ENCODE measurements at places on chromosomes 6 and 20. TPM values are rescaled to one million over a fixed set of nuclear protein-coding genes. Genes with fewer than 3 reads are reported as not detected.

CGA gene
- 4.3 TPM for total RNA-seq

TREM1 gene
- total RNA-seq, result 0.35 TPM

CLVS2 gene
- total RNA-seq, result 0.53 TPM

GJA1 gene
- total RNA-seq, result 55.9 TPM

PDE10A gene
- total RNA-seq, result 9.0 TPM

PRSS35 gene
- 102 TPM for total RNA-seq

ATF6B gene
- total RNA-seq, result 11.7 TPM

MATN4 gene
- 0.58 TPM for total RNA-seq

SMLR1 gene
- total RNA-seq, result not detected

DNA sequence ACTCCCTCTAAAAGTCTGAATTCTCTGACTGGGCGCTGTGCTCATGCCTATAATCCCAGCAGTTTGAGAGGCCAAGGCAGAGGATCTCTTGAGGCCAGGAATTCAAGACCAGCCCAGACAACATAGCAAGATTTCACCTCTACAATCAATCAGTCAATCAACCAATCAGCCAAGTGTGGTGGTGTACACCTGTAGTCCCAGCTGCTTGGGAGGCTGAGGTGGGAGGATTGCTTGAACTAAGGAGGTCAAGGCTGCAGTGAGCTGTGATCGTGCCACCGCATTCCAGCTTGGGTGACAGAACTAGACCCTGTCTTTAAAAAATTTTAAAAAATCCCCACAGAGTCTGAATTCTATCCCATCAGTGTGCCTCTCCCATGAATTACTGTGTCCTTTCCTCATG lies 37.9 kb downstream of the KIF3B start:
- H3K4me1 ChIP-seq, result peaks cover 3% of the 10 kb centered on the region
- no peaks in the 10 kb centered on the region for H3K27me3 ChIP-seq
- H3K4me3 ChIP-seq, result no peak overlapping the region
- DNase-seq, result no peak
- peaks cover 29% of the 10 kb centered on the region for H3K36me3 ChIP-seq

- no peaks in the 10 kb centered on the region for H3K36me3 ChIP-seq
- DNase-seq, result peak; percentile 99
- H3K27ac ChIP-seq, result peak overlapping the region; percentile 97
- peaks cover 14% of the 10 kb centered on the region for H3K4me1 ChIP-seq
- H3K27me3 ChIP-seq, result no peaks in the 10 kb centered on the region
- peak overlapping the region; percentile 67 for H3K4me3 ChIP-seq
Observed at GRCh38 chr6:27809939-27810767, 102.0 kb downstream of the OR2B2 start.

DNA sequence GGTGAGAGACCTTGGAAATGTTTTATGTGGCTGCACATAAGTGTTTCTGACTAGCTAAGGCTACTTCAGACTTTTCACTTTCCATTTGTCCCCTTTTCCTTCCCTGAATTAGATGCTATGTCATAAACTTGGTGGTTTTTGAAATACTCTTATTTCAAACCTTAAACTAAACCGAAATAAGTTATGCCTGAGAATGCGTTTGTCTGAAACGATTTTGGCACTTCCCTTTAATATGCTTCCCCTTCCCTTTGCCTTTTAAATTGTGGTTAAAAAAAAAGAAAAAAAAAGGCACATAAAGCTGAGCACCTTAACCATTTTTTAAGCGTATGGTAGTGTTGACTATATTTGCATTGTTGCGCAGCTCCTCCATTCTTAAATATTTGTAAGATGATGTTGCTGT lies 14.3 kb downstream of the ZNF451 start:
- no peaks in the 10 kb centered on the region for H3K4me1 ChIP-seq
- H3K27me3 ChIP-seq, result no peaks in the 10 kb centered on the region
- H3K36me3 ChIP-seq, result peaks cover 35% of the 10 kb centered on the region
- no peak overlapping the region for H3K27ac ChIP-seq

DNA sequence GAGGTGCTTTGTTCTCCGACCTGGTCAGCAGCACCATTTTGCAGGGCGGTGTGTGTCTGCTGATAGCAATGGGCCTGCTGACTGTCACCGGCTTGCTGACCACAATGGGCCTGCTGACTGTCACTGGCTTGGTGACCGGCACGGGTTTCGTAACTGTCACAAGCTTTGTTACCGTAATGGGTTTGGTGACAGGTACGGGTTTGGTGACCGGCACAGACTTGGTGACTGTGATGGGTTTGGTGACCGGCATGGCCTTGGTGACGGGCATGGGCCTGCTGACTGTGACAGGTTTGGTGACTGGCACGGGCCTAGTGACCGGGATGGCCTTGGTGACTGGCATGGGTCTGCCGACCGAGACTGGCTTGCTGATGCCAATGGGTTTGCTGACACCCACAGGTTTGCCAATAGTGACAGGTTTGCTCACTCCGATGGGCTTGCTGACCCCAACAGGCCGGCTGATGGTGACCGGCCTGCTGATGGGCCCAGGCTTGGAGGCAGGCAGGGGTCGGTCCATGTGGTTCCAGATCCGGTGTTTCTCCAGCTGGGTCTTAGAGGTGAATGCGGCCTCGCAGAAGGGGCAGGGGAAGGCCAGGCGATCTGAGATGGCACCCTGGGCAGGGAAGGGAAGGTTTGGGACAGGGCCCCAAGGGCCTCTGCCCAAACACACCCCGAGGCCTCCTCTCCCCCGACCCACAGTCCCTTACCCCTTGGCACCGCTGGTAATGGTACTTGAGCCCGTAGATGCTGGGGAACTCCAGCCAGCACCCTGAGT lies 3.4 kb downstream of the ZNF512B start:
- peaks cover 2% of the 10 kb centered on the region for H3K27me3 ChIP-seq
- no peak for DNase-seq
- H3K4me1 ChIP-seq, result peaks cover 20% of the 10 kb centered on the region

GRCh38 chr6:17457405-17457804 lies 64.0 kb downstream of the CAP2 start:
- no peak for DNase-seq
- H3K27ac ChIP-seq, result no peak overlapping the region
- no peaks in the 10 kb centered on the region for H3K36me3 ChIP-seq
- H3K27me3 ChIP-seq, result no peaks in the 10 kb centered on the region

DNA sequence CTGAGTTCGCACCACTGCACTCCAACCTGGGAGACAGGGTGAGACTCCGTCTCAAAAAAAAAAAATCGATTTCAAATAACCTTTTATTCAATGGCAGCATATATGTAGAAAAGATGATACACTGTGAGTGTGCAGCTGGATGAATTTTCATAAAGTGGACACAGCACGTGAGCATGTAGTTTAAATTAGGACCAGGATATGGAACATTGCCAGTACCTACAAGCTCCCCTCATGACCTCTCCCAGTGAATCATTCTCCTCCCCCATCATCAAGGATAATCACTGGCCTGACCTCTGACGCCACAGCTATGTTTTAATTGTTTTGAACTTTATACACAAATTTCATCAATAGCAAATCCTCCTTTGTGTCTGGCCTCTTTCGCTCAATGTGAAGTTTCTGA lies 53.8 kb upstream of the HDAC2 start:
- H3K4me1 ChIP-seq, result no peaks in the 10 kb centered on the region
- no peaks in the 10 kb centered on the region for H3K27me3 ChIP-seq
- no peaks in the 10 kb centered on the region for H3K36me3 ChIP-seq
- no peak overlapping the region for H3K27ac ChIP-seq

GRCh38 chr6:134240665-134241431 lies 77.1 kb downstream of the SGK1 start:
- DNase-seq, result peak; percentile 63
- peaks cover 10% of the 10 kb centered on the region for H3K4me1 ChIP-seq
- no peaks in the 10 kb centered on the region for H3K36me3 ChIP-seq
- no peaks in the 10 kb centered on the region for H3K27me3 ChIP-seq
- no peak overlapping the region for H3K4me3 ChIP-seq

DNA sequence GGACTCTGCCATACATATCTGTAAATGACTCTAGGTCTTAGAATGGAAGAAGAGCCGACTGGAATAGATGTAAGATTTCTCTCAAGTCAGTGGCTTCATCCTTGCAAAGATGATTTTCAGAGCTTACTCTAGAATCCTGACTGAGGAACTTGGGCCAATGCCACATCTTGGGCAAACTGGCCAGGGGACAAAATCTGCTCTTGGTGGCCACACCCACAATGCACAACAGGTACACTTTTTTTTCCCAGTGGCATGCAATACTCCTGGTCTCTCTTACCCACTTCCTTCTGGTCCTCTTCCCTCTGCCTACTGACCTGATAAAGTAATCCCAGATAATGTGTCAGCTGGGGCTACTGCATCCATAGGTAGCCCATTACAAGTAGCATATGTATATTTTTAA lies 13.4 kb downstream of the CLIC5 start:
- H3K27me3 ChIP-seq, result no peaks in the 10 kb centered on the region
- H3K36me3 ChIP-seq, result no peaks in the 10 kb centered on the region
- no peak for DNase-seq
- no peak overlapping the region for H3K27ac ChIP-seq
- peaks cover 9% of the 10 kb centered on the region for H3K4me1 ChIP-seq

DNA sequence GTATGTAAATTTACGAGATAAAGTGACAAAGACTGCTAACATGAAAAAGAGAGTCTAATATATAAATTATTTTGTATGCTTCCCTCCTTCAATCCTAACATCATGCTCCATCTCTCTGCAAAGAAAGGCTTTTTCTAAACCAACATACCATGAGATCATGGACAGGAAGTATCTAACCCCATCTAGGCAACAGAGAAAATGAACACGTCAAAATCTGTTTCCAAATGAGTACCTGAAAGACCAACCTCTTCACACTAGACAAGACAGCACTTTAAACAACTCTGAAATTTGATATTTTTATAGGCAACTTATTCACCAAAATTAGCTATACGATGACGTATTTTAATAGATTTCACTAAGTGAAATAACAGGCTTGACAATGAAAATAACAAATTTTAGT lies 54.6 kb downstream of the MAN1A1 start:
- H3K27ac ChIP-seq, result no peak overlapping the region
- no peak overlapping the region for H3K4me3 ChIP-seq
- no peak for DNase-seq
- H3K4me1 ChIP-seq, result no peaks in the 10 kb centered on the region
- no peaks in the 10 kb centered on the region for H3K27me3 ChIP-seq

GRCh38 chr6:118280210-118280609 lies 267.9 kb upstream of the PLN start:
- no peak for DNase-seq
- H3K4me3 ChIP-seq, result no peak overlapping the region
- H3K27me3 ChIP-seq, result no peaks in the 10 kb centered on the region
- H3K36me3 ChIP-seq, result no peaks in the 10 kb centered on the region
- H3K4me1 ChIP-seq, result no peaks in the 10 kb centered on the region

GRCh38 chr20:57838670-57839151 lies 128.9 kb upstream of the PMEPA1 start:
- peaks cover 2% of the 10 kb centered on the region for H3K27me3 ChIP-seq
- peak; percentile 49 for DNase-seq
- H3K4me1 ChIP-seq, result peaks cover 46% of the 10 kb centered on the region
- H3K4me3 ChIP-seq, result no peak overlapping the region
- H3K36me3 ChIP-seq, result no peaks in the 10 kb centered on the region

DNA sequence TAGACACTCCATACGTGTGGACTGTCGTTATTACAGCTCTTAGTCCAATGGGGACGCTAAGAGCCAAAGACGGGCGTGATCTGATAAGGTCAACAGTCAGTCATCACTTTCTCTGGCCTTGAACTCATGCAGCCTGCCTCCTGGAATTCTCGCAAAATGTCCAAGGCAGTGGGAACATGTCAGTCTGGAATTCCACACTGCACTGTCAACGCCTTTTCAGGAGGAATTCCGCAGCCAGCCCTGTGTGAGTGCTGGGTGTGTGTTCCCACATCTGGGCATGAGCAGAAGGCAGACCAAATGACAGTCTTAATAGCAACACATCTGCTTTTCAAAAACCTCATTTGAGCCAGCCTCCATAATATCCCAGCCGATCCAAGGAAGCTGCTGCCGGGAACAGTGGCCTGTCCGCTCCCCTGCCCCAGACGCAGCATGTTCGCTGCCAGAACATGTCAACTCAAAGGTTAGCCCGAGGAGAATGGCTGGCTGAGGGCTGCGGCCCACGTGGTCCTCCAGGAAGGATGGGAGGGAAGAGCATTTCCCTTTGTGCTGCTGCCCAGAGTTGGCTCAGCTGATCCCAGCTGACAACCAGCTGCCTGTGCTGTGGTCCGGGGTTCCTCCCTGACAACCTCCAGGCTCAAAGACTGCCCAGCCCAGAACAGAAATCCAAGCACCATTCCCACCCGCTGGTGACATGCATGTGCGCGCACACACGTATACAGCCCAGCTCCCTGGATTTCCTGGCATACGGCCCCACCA lies 103.1 kb downstream of the SULF2 start:
- no peak overlapping the region for H3K4me3 ChIP-seq
- DNase-seq, result peak; percentile 90
- H3K27me3 ChIP-seq, result no peaks in the 10 kb centered on the region
- no peak overlapping the region for H3K27ac ChIP-seq

GRCh38 chr6:158020272-158020711 lies 38.6 kb downstream of the SYNJ2 start:
- DNase-seq, result no peak
- no peak overlapping the region for H3K27ac ChIP-seq
- peaks cover 3% of the 10 kb centered on the region for H3K36me3 ChIP-seq
- H3K27me3 ChIP-seq, result no peaks in the 10 kb centered on the region
- peaks cover 53% of the 10 kb centered on the region for H3K4me1 ChIP-seq

DNA sequence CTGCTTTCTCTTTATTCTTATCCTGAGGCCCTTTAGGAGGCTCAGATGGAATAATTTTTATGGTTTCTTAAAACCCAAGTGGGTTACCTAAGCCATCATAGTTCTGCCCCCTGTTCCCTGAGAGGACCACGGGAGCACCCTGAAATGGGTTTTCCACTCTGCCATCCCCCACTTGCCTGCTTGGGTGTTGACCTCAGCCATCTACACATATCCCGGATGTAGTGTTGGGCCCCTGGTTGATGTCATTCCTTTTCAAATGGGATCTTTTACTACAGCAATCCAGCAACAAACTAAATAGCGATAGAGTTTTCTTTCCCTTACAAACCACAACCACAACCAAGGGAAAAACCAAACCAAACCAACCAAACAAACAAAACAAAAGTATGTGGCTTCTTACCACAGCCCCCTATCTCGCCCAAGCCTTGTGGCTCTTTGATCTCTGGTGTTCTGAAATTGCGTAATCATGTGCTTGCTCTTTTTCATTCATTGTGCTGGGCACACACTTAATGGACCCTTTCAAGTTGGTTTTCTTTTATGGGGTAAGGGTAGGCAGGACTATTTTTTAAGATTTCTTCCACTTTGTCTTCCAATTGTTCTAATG lies 154.9 kb downstream of the ESR1 start:
- no peak overlapping the region for H3K27ac ChIP-seq
- no peak overlapping the region for H3K4me3 ChIP-seq
- no peaks in the 10 kb centered on the region for H3K36me3 ChIP-seq
- H3K4me1 ChIP-seq, result no peaks in the 10 kb centered on the region
